A549 treated with dexamethasone at 1 μM for 4 hours (cell line): ENCODE measurements at places on chromosomes 5 and 9. TPM values are rescaled to one million over a fixed set of nuclear protein-coding genes. Genes with fewer than 3 reads are reported as not detected.

The SLC9A3 gene
- total RNA-seq = 1.7 to 2.3 TPM (median 2.1 TPM) in 5 replicates

The SNX18 gene
- total RNA-seq = 4.3 to 8.2 TPM (median 7.3 TPM) in 5 replicates

The PCDH12 gene
- 0.01 to 0.06 TPM (median 0.02 TPM) in 3 of 5 replicates, not detected in the others for total RNA-seq

The SPATA31A3 gene
- total RNA-seq = not detected in 5 replicates

The CCL27 gene
- total RNA-seq = 0.13 TPM in 2 of 5 replicates, not detected in the others

The C7 gene
- total RNA-seq = not detected in 5 replicates

The LRRC19 gene
- total RNA-seq = not detected in 5 replicates

The GGTA1 gene
- total RNA-seq = not detected in 5 replicates

The ENHO gene
- 1.3 to 2.4 TPM (median 1.8 TPM) in 5 replicates for total RNA-seq

The PLPPR1 gene
- not detected in 5 replicates for total RNA-seq

The FPGS gene
- 41.2 to 53.8 TPM (median 48.2 TPM) in 5 replicates for total RNA-seq

The NMUR2 gene
- 0.05 to 0.22 TPM (median 0.11 TPM) in 3 of 5 replicates, not detected in the others for total RNA-seq

The REEP2 gene
- 6.2 to 7.7 TPM (median 6.7 TPM) in 5 replicates for total RNA-seq

The ANKRD18A gene
- 5.5 to 13.7 TPM (median 10.0 TPM) in 5 replicates for total RNA-seq

The NXNL2 gene
- 0.52 to 0.88 TPM (median 0.71 TPM) in 5 replicates for total RNA-seq

The LTC4S gene
- total RNA-seq = 0.18 to 0.27 TPM (median 0.21 TPM) in 4 of 5 replicates, not detected in the other

The LEAP2 gene
- 0.48 to 0.98 TPM (median 0.75 TPM) in 5 replicates for total RNA-seq

The PLEKHG4B gene
- total RNA-seq = 1.1 to 1.5 TPM (median 1.3 TPM) in 5 replicates

The FST gene
- 0.82 to 1.8 TPM (median 1.4 TPM) in 5 replicates for total RNA-seq

The ZNF454 gene
- not detected in 5 replicates for total RNA-seq

The ARL14EPL gene
- total RNA-seq = 0.06 to 0.22 TPM (median 0.15 TPM) in 5 replicates

The RNF208 gene
- total RNA-seq = 1.2 to 2.2 TPM (median 2.0 TPM) in 5 replicates

The GKAP1 gene
- 4.0 to 5.4 TPM (median 4.4 TPM) in 5 replicates for total RNA-seq

The HTR1A gene
- not detected in 5 replicates for total RNA-seq

The IL31RA gene
- total RNA-seq = 0.86 to 1.6 TPM (median 1.4 TPM) in 5 replicates

The CTXN3 gene
- total RNA-seq = not detected in 5 replicates

The IL7R gene
- 0.19 to 0.87 TPM (median 0.45 TPM) in 5 replicates for total RNA-seq

The PCDHB10 gene
- 0.06 to 0.08 TPM (median 0.07 TPM) in 3 of 5 replicates, not detected in the others for total RNA-seq

The TSLP gene
- not detected in 5 replicates for total RNA-seq

The MEGF9 gene
- total RNA-seq = 17.3 to 24.8 TPM (median 21.1 TPM) in 5 replicates

The ACTBL2 gene
- 0.05 to 0.07 TPM (median 0.06 TPM) in 3 of 5 replicates, not detected in the others for total RNA-seq

The ELAVL2 gene
- 0.04 to 0.10 TPM in 2 of 5 replicates, not detected in the others for total RNA-seq

The C9 gene
- not detected in 5 replicates for total RNA-seq

The PGM5 gene
- 0.06 TPM in 1 of 5 replicates, not detected in the others for total RNA-seq

The CDK9 gene
- total RNA-seq = 42.0 to 50.0 TPM (median 43.1 TPM) in 5 replicates

The CNTFR gene
- 0.07 to 0.16 TPM (median 0.14 TPM) in 5 replicates for total RNA-seq

The CNTLN gene
- 4.8 to 6.1 TPM (median 5.7 TPM) in 5 replicates for total RNA-seq

The RECK gene
- total RNA-seq = 5.0 to 6.0 TPM (median 5.7 TPM) in 5 replicates

The RASGEF1C gene
- 0.05 to 0.23 TPM (median 0.11 TPM) in 5 replicates for total RNA-seq

The FNIP1 gene
- total RNA-seq = 10.5 to 15.3 TPM (median 11.8 TPM) in 5 replicates

The SLCO6A1 gene
- total RNA-seq = not detected in 5 replicates

The IFNA2 gene
- total RNA-seq = not detected in 5 replicates

The MTRR gene
- 28.2 to 42.1 TPM (median 35.9 TPM) in 5 replicates for total RNA-seq

The FBXL7 gene
- total RNA-seq = 1.2 to 1.7 TPM (median 1.6 TPM) in 5 replicates

The MEF2C gene
- 0.01 to 0.02 TPM (median 0.01 TPM) in 3 of 5 replicates, not detected in the others for total RNA-seq

The PCDHGA11 gene
- total RNA-seq = 0.02 to 0.03 TPM in 2 of 5 replicates, not detected in the others

The WDR38 gene
- 0.07 to 0.28 TPM (median 0.16 TPM) in 4 of 5 replicates, not detected in the other for total RNA-seq

The ACSL6 gene
- 0.08 to 0.60 TPM (median 0.15 TPM) in 5 replicates for total RNA-seq
